ENCODE measurements at places on chromosomes 2 and 18. TPM values are rescaled to one million over a fixed set of nuclear protein-coding genes. Genes with fewer than 3 reads are reported as not detected.

DNA sequence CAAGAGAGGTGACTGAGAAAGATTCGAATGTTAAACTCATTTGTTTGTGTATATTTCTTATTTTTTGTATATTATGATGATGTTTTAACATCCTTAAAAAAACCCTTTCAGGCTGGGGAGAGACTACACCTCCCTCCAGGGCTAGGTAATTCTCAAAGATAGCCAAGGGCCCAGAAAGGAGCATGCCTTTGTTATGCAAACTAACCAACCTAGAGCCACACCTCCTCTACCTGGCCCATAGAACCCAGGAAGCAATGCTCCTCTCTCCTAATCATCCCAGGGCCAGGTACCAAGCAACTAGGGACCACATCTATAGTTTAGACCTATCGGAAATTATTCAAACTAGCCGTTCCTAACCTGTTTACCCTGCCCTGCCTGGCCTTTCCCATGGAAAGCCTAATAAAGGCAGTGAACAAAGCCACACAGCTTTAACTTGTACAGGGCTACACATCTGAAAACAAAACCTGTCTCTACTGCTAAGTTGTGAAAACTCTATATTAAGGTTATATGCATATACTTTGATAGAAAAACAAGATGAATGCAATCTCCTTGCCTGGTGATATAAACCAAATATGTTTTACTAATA lies 79.7 kb downstream of the COLEC12 start:
- DNase-seq, result no peak

DNA sequence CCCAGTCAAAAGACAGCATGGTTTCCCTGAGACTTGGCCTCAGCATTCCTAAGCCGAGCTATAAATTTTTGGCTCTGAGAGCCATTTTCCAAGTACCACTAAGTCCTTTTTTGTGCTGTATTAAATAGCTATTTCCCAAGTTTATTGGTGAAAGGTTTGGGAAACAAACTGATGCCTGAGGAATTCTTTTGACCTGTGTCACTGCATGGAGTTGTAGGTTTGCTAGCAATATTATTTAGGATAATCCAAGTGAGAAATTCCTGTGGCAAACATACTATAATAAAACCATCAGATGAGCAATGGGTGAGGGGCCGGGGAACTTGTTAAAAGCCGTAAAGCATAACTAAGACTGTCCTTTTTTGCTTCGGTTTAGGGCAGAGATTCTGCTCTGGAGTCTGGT lies 28.4 kb downstream of the ARHGAP28 start:
- no peak for DNase-seq

DNA sequence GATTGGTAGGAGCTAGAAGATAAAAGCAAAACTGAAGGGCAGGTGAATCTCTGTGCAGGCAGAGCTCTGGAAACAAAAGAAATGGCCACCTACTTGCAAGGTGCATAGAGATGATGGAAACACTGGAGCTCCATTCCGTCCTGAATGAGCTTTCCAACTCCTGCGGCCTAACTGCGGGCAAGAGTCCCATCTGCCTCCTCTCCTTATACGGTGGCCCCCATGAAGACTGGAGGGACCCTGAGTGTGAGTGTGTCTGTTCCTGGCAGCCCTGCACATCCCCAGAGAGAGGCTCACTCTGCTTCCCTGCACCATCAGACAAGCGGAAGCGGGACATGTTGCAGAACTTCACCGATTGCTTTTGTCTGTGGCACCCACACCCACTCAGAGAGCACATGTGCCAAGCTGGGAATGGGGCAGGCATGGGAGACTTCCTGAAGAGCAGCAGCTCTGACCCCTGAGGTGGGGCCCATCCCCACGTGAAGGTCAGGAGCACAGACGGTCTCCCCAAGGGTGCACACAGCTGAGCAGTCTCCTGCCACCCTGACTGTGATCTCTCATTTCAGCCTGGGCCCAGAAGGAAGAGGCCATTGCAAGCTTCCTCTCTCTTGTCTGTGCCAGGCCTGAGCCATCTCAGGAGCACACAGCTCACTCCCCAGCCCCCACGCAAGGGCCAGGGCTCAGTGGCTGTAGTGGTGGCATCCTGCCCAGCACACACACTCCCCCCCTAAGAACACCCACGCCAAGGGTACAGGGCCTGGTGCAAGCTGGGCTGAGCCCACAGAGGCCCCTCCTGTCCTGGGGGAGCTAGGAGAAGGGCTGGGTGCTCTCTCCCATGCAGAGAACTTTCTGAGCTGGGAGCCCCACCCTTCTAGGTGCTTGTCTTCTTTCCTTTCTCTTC lies 75.3 kb downstream of the STPG4 start:
- no peak for DNase-seq

GRCh38 chr2:172297531-172297930 lies 129.9 kb upstream of the ITGA6 start:
- no peak for DNase-seq

- no peak for DNase-seq
Measured at GRCh38 chr2:229910832-229911412, 10.9 kb downstream of the TRIP12 start.

DNA sequence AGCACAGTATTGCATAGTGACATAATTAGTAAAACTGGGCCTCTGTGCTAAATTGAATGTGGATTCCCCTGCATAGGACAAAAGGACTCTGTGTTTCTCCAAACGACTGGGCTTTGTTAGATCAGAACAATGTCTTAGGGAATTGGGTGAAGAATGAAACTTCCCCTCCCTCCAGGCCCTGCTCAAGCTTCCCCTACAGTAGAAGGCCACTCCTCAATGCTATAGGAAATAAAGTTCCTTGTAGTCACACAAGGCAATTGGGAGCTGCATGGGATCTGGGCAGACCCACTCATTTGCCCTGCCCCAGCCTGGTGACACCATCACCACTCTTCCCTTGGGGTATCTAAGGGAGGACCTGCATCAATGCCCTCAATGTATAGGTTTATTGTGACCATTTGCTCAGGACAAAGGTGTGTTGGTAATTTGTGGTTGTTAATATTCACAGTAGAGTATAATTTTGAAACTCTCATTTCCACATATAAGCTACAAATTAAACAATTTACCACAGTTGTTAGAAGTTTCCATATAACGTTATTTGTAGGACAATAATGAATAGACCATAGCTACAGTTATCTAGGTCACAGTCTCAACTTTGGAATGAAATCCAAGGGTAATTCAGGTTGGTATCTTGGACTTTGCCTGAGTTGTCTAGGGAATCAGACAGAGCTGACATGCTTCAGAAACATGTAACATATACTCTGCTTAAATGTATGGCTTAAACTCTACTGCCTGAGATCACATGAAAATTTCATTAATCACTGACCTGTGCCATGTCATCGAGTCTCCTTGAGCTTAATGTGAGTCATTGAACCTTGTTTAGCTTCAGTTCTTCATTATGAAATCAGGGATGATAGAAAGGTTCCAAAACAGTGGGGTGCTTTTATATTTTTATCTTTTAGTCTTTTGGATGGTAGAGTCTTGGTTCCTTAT lies 64.8 kb upstream of the DARS1 start:
- no peak for DNase-seq

GRCh38 chr2:232876978-232877441 lies 6.9 kb downstream of the SNORC start:
- DNase-seq, result no peak

Gene FAM237A
- total RNA-seq, result not detected

Gene ITGAV
- total RNA-seq, result 60.1 TPM

- no peak for DNase-seq
Measured at GRCh38 chr2:115520727-115521126, 1078.3 kb downstream of the DPP10 start.

Gene ATP5F1A
- 409 TPM for total RNA-seq

DNA sequence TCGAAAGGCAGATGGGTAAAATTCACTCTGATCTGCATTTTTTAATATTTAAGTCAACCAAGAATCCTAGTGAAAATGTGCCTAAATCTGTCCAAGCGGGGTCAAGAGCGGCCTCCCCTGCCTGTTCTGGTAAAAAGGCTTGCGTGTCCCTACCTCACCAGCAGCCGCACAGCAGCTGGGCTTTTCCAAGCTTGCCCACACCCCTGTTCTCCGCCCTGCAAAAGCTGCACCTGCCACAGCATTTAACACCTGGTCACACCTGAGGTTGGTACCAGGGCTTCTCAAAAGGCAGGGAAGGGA lies 25.8 kb upstream of the TMEM182 start:
- DNase-seq, result no peak

GRCh38 chr2:58186501-58186900 lies 54.6 kb downstream of the FANCL start:
- no peak for DNase-seq

Measured in ureter (tissue), 1 donor.